NCI-H526 (cell line): ENCODE measurements at places on chromosomes 11 and 22.
A peak's percentile ranks its signal among the peaks of the same experiment; 100 is the strongest.

DNA sequence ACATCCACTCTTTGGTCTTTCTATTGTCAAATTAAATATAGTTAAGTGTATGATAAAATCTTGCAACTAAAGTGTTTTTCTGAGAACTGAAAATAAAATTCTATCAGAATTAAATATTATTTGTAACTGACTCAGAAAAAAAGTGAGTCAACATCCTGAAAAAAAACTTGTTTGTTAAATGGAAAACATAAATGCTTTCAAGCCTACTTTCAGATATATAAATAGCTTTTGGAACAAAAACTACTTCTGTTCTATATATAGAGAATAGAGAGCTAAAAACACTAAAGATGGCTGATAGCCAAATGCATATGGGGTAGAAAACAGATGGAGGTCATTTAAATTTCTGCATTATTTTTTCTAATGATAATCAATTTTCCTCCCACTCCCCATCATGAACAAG lies 61.8 kb downstream of the PIK3C2A start:
- no peak for DNase-seq

- no peak for DNase-seq
Measured at GRCh38 chr11:66317322-66317722, 478 bp upstream of the CD248 start.

DNA sequence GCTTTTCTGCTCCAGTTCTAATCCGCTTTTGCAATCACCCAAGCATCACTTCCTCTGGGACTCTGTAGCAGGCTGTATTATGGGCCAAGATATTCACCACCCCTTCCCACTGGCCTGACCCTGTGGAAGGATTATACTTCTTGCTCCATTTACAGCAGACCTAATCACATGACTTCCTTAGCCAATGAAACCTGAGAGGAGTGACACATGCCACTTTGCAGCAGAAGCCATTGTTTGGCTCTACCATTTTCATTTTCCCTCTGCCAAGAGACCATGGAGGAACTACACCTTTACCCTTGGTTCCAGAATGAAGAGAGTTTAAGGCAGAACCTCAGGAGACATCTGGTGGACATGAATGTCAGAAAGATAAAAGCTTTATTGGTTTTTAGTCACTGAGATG lies 134.9 kb upstream of the HSD17B12 start:
- no peak for DNase-seq

DNA sequence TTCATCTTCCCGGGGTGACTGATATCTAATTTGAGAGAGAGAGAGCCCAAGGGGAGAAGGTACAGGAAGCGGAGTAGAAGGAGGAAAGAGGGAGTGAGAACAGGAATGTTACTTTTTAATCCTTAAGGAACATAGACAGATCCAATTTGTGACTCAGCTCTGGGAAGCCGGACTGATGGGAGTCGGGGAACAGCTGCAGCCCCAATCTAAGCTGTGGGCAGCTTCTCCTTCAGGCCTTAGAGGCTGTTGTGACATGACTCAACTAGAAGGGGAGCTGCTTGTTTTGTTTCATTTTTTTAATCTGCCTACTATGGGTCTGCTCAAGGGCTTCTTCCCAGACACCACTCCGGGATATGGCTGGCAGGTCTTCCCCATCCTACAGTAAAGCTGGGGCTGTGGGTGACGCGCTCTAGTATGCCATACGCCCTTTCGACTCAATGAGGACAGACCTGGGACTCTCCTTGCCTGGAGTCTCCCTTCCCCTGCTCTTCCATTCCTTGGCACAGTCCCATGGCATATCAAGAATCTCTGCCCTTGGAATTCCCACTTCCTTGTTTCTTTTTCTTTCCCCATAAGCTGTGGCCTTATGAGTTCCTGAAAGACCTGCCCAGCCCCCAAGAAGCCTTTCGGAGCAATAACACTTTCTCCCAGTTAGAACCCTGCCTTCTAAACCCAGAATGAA lies 103.3 kb upstream of the AKIP1 start:
- no peak for DNase-seq

- DNase-seq: peak; percentile 75
Measured at GRCh38 chr11:64146036-64146955, 19.6 kb downstream of the MACROD1 start.

- no peak for DNase-seq
Measured at GRCh38 chr22:17205432-17205831, 13.8 kb downstream of the ADA2 start.

GRCh38 chr11:134662629-134663360 lies 250.8 kb upstream of the B3GAT1 start:
- DNase-seq: no peak

- no peak for DNase-seq
Measured at GRCh38 chr11:94308024-94308423, 3.6 kb downstream of the IZUMO1R start.

GRCh38 chr11:114501901-114502300 lies 57.8 kb downstream of the NXPE1 start:
- DNase-seq: no peak

GRCh38 chr11:72544589-72544988 lies 110.3 kb upstream of the CLPB start:
- no peak for DNase-seq

DNA sequence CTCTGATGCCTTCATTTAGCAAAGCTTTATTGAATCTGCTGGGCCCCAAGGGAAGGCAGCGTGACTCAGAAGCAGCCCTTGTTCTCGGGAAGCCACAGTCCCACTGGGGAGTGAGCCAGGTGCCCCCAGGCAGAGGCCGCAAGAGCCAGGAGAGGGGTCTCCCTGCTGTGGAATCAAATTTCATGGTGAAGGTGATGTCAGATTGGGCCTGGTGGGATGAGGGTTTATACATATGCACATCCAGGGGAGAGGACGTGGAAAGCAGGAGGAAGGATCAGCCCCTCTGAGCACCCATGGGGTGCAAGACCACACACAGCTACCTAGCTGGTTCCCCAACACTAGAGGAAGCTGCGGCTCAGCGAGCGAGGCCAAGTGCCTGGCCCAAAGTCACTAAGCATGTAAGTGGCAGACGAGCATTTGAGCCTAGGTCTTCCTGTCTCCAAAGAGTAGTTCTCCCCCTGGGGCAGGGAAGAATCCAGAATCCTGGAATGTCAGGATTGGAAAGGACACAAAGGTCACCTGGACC lies 2.0 kb downstream of the SYNGR1 start:
- DNase-seq: no peak

DNA sequence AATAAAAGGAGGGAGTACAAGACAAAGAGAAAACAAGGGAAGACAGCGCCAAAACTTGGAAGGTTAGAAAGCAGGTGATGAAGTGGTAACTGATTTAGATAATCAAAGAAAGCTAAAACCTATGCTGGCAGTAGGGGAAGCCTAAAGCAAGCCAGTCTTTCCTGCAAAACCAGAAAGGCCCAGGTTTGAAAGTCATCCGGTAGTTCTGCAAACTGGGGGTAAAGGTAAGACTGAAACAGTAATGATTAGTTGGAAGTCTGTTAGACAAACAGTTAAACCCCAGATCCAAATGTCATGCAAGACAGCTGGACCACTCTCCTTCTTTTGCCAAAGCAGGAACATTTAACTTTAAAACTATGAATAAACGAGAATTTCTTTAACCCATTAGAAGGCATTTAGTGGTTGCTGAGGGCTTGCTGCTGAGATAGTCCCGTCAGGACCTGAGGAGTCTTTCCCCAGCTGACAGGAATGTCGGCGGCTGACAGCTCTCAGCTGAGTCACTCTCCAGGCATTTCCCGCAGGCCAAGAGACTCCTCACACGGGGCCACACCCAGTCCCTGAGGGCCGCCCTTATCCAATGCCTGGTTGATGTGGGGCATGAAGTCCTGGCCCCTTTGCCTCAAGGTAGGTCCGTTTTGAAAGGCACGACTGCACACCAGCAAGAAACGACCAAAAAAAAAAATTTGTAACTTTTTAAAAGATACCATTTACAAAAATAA lies 36.3 kb upstream of the CFAP300 start:
- DNase-seq: no peak

GRCh38 chr11:108973402-108974162 lies 308.7 kb downstream of the DDX10 start:
- no peak for DNase-seq

DNA sequence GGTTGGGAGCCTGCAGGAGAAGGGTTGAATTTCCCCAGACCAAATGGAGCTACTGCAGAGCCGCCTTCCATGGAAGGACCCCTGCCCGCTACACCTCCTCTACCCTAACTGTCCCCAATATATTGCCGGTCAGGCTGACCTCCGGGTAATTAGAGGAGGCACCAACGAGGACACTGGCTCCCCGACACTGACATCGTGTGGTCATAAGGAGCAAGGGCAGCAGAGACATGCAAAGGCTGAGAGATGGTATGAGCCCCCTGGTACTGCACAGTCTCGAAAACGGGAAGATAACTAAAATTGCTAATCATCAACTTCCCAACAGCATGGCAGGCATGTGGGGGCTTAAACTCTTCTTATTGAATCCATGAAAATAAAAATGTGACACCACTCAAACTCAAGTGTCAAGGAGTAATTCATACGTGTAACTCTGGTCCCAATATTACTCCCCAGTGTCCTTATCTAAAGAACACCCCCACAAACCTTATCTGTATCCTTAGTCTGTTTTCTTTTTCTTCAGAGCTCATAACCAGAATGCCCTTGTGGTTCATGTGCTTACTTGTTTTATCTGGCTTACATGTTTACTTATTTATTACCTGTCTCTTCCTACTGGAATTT lies 4.4 kb downstream of the CAVIN3 start:
- DNase-seq: peak; percentile 72

- no peak for DNase-seq
Measured at GRCh38 chr22:29788339-29789279, 21.4 kb downstream of the UQCR10 start.

- DNase-seq: no peak
Measured at GRCh38 chr11:834371-835316, 1.9 kb downstream of the CD151 start.

DNA sequence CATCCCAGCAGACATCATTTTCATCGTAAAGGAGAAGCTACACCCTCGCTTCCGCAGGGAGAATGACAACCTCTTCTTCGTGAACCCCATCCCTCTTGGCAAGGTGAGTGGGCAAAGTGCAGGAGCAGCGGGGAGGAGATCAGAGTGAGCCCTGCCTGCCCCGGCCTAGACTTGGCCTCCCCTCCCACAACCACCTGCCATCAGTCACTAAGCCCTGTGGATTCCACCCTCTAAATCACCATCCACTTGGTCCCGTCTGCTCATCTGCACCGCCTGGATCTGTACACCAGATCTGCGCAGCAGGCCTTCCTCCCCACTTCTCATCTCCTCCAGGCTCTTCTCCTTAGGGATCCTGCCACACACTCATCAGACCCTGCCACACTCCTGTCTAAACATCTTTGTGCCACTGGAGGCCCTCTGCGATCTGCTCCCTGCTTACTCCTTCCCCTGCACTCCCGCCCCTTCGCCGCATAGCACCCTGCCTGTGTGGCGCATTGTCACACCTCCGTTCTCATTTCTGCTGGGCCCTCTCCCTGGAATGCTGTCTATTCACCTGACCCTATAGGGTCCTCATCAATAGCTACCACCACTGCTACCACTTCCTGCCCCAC lies 14.2 kb downstream of the UCP2 start:
- DNase-seq: peak; percentile 25

DNA sequence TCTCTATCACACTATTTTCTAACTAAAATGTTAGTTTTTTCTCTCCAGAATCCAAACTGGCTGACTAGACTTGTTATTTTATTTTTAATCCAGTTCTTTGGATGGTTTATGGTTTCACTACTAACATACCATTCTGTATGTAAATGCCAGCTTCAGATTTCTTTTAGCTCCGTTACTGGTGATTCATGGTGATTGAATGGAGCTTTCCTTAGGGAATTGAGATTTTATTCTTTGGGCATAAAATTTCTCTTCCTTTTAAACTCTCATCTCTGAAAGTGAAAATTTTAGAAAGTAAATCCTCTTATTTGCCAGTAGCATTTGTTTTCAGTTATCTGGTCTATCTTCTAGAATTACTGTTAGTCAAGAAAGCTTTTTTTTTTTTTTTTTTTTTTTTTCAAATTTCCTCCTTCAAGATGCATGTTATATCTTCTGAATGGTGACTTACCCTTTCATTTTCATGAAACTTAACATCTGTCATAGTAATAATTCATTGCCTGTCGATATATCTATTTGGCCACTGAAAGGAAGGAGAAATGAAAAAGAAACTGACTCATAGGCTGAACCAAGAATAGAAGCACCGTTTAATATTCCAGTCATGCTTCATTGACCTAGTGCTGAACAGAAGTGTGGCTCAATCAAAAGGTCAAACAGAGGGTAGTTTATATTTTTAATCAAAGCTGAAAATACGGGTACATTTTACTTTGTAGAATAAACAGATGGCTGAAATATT lies 6.4 kb downstream of the ENDOD1 start:
- no peak for DNase-seq

- DNase-seq: no peak
Measured at GRCh38 chr11:132804258-132804657, 728.0 kb downstream of the OPCML start.

- DNase-seq: no peak
Measured at GRCh38 chr22:36015155-36015810, 13.3 kb downstream of the RBFOX2 start.

- peak; percentile 62 for DNase-seq
Measured at GRCh38 chr22:50705219-50705691, 32.6 kb downstream of the SHANK3 start.

- no peak for DNase-seq
Measured at GRCh38 chr11:43580735-43581369, 99.7 kb upstream of the HSD17B12 start.

GRCh38 chr22:24060375-24060788 lies 49.3 kb downstream of the CABIN1 start:
- DNase-seq: no peak

- no peak for DNase-seq
Measured at GRCh38 chr22:23840026-23840425, 1.2 kb upstream of the DERL3 start.

GRCh38 chr11:63375434-63375833 lies 5.8 kb downstream of the SLC22A9 start:
- DNase-seq: no peak

- DNase-seq: no peak
Measured at GRCh38 chr11:46253258-46254132, 24.0 kb upstream of the CREB3L1 start.

- no peak for DNase-seq
Measured at GRCh38 chr11:87324817-87325489, 287.2 kb downstream of the TMEM135 start.

- no peak for DNase-seq
Measured at GRCh38 chr11:70144262-70144661, 58.8 kb upstream of the FADD start.

- DNase-seq: no peak
Measured at GRCh38 chr11:75279273-75279672, 38.7 kb downstream of the TPBGL start.
